ENCODE measurements at places on chromosomes 12 and 14.

DNA sequence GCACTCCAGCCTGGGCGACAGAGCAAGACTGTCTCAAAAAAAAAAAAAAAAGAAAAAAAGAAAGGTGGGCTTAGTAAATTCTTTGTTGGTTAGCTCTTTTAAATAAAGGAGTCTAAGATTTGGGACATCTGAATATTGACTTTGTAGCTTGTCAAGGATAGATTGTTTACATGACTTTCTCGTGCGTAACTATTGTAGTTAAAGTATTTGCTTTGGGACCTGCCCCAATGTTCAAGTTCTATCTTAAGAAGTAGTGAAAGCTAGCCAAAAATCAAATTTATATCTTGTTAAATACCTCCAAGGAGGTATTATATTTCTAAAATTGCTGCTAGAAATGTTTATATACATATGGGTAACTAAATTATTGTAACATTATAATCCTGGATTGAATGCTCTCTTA is 32.4 kb downstream of the PTPN21 start:
- no peak for DNase-seq

- DNase-seq = no peak
Observed at GRCh38 chr12:76726626-76727025, 37.3 kb upstream of the ZDHHC17 start.

DNA sequence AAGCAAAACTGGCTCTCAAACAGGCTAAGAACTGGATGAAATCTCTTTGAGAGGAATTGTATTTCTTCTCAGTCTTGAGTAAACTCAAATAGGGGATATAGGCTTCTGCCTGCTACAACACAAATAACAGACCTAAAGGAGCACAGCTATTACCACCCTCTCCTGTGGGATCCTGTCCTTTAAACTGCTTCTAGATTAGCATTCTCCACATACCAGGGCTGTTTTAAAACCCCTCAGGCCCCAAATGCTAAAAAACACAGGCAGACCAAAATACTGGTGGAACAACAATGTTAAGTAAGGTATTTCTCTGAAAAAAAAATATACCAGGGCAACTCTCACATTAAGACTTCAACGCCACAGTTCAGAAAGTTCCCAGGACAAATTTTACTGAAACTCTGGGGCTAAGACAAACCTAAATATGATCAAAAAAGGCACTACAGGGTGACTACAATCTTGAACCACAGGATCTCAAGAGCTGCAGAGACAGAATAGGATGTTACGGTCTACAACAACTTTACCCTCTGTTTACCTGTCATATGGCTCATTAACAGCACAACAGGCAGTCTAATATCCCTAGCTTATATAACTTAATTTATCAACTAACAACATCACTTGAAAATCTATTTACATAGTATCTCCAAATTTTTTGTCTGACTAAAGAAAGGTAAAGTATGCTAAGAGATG is 7.2 kb downstream of the CPNE8 start:
- DNase-seq = no peak

DNA sequence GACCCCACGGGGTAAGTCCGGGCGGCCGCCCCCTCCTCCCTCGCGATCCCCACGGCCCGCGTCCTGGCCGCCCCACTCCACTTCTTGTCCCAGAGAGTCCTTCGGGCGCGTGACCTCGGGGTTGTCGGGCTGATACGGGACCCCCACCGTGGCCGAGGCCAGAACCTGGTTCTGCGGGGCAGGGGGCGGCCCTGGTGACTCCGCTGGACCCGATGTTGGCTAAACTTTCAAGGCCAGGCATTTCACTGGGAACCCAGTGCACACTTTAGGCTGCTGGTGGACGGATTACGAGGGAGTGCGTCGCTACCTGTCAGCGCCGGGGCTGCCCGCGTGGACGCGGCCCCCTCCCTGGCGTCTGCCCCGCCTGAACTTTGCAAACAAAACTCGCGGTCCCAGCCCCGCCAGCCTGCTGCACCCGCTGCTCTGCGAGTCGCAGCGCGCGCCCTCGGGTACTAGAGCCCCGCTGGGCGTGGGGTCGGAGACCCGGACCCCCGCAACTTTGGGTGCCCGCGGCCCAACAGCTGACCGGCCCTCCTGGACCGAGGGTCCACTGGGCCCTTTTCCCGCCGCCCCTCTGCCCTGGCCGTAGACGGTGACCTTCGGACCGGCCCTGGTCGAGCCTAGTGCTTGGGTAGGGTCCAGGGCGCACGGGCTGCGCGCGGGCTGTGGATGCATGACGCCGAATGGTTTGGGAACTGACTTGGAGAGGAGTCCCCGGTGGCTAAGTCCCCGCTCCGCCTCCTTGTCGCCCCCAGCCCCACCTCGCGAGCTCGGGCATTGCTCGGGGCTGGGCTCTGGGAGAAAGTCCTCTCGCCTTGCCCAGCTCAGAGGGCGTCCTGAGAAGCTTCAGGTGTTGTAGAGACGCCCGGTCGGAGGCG is 624 bp downstream of the RIN3 start:
- DNase-seq = no peak

GRCh38 chr14:85336817-85337216 is 193.1 kb upstream of the FLRT2 start:
- DNase-seq = no peak

- DNase-seq = no peak
Observed at GRCh38 chr12:102436867-102437266, 43.5 kb downstream of the IGF1 start.

DNA sequence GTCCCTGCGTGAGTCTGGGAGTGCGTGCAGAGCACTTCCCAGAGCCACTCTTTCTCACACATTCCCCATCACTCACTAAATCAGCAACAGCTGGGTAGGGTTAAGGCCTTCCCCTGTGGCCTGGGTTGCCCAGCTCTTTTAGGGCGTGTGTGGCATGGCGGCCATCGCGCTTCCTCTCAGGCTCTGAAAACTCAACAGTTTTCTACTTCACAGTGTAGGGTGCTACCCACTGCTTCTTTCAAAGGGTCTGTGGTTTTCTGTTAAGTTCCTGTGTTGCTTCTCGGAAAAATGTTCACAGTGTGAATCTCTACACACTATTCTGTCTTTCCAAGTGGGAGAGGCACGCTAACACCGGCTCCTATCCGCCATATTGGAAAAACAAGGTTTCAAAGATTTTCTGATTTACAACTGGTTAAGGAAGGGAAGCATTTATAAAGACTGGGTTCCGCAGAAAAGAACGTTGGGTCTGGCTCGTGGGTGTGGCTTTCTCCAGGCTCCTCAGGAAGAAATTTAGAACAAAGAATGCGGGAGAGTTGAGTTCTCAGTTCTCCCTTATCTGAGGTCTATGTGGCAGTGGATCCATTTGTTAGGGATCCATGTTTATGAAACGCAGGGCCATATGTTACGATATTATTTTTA is 34.9 kb upstream of the AEBP2 start:
- DNase-seq = no peak

DNA sequence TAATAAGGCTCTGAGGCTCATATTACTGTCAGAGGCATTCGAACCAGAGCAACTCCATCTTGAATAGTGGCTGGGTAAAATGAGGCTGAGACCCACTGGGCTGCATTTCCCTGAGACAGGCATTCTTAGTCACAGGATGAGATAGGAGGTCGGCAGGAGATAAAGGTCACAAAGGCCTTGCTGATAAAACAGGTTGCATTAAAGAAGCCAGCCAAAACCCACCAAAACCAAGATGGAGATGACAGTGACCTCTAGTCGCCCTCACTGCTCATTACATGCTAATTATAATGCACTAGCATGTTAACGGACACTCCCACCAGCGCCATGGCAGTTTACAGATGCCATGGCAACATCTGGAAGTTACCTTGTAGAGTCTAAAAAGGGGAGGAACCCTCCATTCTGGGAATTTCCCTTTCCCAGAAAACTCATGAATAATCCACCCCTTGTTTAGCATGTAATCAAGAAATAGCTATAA is 18.1 kb upstream of the PRICKLE1 start:
- no peak for DNase-seq

DNA sequence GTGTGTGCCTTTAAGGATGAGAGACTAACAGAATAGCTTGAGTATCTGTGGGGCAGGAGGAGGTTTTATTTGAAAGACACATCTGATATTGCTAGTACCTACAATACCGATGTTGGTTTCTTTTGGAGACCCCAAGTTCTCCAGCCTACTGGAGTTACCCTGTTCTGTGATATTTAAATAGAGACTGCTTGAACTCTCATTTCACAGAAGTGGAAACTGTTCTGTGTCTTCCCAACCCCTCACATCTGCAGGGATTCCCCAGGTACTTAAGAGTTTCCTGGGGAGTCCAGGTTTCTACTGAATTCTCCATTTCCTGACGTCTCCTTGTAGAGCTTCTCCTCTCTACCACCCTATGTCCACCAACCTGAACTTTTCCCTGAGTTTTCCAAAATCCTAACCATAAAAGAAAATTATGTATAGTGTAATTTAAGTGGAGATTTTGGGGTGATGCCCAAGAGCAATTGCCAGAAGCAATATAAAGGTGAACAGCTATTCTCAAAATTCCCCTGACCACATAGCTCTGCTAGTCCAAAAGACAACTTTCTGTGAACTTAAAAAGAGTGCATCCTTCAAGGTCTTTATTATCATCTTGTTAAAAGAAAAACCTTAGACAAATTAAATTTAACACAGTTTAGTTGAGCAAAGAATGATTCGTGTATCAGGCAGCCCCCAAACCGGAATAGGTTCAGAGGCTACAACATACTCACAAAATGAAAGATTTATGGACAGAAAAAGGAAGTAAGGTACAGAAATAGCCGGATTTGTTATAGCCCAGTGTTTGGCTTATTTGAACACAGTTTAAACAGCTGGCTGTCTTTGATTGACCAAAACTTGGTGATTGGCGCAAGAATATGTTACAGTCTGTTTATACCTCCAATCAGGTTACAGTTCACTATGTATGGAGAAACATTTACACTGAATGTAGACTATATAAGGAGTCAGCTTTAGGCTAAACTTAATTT is 373.4 kb downstream of the NUAK1 start:
- DNase-seq = no peak

- no peak for DNase-seq
Observed at GRCh38 chr14:99427632-99428300, 52.9 kb downstream of the SETD3 start.

All from hindlimb muscle (tissue), 1 donor.